ENCODE measurements at places on chromosomes 13 and 19.

DNA sequence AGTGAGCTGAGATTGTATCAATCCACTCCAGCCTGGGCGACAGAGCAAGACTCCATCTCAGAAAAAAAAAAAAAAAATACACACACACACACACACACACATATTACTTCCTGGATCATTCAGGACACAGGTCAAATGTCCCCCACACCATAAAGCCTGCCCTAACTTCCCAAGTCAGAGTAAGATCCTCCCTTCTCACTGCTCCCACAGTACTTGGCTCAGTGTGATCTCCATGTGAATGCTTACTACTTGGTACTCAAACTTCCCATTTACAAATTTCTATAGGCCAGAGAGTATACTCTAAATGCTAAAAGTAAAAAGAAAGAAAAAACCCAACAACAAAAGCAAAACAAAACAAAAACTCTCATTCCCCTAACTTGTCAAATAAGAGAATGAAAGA lies 386.8 kb downstream of the SLITRK6 start:
- DNase-seq = no peak

DNA sequence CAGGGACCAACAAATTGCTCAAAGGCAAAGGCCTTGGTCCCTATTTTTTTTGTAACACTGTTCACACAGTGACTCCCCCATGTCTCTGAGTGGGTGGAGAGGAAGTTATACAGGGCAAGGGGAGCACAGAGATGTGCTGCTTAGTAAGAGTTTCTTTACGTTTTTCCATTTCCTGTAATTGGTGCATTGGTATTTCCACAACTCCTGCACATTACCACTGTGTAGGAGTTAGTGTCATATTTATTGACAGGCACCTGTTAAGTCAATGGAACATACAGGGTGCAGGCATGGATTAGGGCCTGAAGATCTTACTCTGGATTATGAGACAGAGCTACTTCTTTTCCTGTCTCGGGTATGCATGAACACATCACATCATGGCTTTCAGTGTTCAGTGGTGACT lies 45.2 kb downstream of the SOX21 start:
- no peak for DNase-seq

- DNase-seq = no peak
These were observed 79.1 kb upstream of the SPATA13 start for GRCh38 chr13:24081387-24081786.

DNA sequence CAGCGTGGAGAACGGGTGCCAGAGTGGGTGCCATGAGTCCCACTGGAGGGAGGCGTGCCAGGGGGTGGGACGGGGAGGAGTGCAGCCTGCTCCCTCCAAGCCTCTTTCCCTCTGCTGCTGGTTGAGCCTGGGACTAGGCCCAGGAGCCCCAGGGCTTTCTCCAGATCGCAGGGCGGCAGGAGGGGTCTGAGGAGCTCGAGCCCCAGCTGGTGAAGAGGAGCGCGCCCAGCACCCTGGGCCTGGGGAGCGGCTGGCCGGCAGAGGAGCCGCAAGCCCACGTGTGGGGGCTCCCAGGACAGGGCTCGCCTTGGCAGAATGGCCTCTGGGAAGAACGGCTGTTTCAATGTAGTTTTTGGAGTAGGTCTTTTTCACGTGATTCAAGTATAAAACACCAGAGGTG lies 12.2 kb upstream of the DCUN1D2 start:
- DNase-seq = no peak

DNA sequence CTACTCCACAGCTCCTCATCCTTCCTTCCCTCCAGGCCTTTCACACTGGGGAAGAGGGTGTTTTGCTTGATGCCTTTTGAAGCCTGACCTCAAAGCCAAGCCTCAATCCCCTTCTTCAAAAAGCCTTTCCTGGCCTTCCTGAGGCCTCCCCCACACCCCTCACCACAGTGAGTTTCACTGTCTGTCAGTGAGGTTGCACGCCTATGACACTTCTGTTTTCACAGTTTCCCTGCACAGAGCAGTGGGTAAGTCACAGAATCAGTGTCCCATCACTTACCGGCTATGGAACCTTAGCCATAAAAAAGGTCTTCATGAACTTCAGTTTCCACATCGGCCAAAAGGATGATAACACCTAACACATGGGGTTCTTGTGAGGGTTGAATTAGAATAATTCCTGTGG lies 371.4 kb downstream of the UQCRFS1 start:
- no peak for DNase-seq

DNA sequence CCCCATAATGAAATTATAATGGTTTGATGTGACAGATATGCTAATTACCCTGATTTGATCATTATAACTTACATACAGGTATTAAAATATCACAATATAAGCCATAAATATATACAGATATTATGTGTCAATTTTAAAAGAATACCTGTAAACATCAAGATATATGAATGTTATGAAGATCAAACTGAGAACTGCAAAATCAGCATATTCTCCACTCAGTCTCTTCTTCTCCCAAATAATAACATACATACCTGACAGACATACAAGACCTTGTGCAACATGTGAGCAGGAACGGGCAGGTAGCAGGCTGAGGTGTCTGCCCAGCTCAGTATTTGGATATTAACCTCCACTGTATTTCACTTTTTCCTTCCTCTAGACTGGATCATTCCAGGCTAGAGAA lies 547.2 kb downstream of the UQCRFS1 start:
- no peak for DNase-seq

GRCh38 chr13:27128825-27129627 lies 42.6 kb downstream of the USP12 start:
- no peak for DNase-seq

DNA sequence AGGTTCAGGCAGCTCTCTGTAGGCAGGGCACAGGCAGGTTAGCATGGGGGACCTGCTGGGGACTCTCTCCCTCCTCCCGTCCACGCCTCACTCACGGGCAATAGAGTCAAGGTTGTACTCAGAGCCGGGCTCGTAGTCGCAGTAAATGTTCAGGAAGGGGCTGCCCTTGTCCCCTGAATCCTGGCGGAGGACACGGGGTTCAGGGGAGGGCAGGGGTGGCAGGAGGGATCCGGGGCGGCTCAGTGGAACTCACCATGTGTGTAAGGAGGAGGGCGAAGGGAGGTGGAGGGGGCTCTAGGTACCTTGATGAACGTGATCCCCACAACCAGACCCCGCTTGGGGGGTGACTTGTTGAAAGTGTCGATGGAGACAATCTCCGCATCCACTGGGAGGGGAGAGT lies 819 bp downstream of the KPTN start:
- DNase-seq = no peak

GRCh38 chr13:113546571-113547237 lies 37.8 kb upstream of the TFDP1 start:
- DNase-seq = no peak

DNA sequence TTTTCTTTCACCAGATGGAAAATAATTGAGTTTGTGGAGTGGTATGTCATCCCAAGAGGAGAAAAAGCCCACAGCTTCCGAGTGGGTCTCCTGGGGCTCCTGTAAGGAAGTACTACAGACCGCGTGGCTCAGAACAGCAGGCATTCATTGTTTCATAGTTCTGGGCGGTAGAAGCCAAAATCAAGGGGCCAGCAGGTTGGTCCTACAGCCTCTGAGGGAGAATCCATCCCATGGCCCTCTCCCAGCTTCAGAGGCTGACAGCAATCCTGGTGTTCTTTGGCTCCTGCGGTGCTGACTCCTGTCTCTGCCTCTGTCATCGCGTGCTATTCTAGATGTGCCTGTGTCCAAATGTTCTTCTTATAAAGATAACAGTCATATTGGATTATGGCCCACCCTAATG lies 362.6 kb downstream of the FGF14 start:
- DNase-seq = no peak

DNA sequence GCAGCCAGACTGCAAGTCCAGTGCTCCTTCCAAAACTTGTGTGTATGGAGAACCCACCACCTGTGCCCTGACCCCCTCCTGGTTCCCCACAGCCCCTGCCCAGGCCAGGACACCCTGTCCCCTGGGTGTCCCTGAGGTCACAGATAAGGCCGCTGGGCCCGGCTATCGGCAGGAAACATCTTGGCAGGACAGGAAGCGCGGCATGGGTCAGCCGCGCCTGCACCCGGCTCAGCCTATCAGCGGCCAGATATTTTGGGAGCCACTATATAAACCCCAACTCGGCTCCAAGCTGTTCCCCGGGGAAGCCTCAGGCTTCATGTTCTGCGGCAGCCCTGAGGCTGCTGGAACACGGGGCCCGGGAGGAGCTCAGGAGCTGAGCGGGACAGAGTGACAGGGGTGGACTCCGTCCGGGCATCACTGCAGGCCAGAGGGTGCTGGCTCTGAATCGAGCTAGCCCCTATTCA lies 60.8 kb downstream of the AP1M1 start:
- DNase-seq = no peak

DNA sequence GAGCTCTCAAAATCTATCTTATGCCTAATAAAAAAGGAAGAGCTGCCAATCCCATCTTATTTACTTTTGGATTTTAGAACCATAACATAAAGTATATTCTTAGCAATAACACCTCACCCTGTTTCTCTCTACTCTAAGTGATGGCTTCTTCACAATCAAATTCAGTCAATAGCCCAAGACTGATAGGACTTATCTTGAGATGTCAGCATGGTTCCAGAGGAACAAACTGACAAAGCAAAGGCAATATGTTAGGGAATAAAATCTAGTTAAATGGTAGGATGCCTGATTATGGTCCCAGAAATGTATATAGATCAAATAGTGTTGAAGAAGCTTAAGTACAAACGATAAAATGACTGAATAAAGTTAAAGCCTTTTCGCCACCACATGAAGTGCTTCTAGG lies 36.3 kb downstream of the DACH1 start:
- DNase-seq = no peak

DNA sequence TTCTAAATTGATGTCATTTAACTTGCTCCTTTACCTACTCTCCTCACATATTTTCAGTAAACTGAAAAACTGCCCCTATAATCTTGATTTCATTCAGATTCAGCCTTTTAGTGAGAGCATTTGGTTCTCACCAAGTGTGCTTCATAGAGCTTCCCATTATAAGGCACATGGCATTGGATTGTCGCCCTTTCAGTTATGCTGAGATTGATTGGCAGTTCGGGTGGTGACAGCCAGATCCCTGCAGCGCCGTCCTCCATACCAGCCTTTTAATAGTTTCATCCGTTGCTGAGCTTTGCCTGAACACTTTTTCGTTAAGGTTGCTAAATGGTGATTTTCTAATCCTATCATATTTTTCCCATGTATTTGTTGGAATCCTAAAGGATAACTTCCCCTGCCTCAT lies 80.4 kb downstream of the DHRS12 start:
- DNase-seq = no peak

Data from stimulated activated CD8-positive, alpha-beta memory T cell treated with anti-CD3 and anti-CD28 coated beads, Interleukin-4, amount 100 ng/mL, for 1 hour (primary cell).